ENCODE measurements at places on chromosomes 4 and X.

DNA sequence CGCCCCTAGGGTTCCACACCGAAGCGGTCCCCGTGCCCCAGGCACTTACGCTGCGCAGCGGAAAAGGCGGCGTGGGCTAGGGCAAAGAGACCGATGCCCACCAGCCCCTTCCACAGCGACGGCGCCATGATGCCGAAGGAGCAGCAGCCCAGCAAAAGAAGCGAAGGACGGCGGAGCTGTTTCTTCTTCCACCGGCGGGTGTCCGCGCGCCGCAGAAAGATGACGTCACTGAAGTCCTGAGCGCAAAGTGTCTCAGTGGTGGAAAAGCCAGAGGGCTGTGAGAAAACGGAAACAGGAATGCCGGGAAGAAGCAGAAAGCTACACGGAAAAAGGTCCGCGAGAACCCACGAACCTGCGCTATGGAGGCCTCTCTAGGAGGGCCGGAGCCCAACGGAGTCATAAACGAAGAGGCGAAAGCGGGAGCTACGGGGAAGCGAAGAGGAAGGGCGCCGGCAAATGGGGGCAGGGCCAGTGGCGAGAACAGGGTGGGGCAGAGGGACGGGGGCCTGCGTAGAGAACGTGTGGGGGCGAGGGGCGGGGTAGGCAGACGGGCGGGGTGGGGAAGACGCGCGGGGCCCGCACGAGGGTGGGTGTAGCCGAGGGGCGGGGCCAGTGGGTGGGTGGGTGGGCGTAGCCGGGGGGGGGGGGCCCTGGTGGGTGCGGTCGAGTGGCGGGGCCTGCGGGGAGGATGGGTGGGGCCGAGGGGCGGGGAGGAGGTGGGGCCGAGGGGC is at the start of gene MMGT1:
TSS of gene MMGT1 (minus strand) at position 441 of the 731 bp plus-strand sequence. CDS start at position 128, 313 bp downstream.
- DNase-seq, result peak; percentile 79

- DNase-seq, result peak; percentile 37
Observed at GRCh38 chrX:11787564-11787963, 29.5 kb downstream of the MSL3 start.

DNA sequence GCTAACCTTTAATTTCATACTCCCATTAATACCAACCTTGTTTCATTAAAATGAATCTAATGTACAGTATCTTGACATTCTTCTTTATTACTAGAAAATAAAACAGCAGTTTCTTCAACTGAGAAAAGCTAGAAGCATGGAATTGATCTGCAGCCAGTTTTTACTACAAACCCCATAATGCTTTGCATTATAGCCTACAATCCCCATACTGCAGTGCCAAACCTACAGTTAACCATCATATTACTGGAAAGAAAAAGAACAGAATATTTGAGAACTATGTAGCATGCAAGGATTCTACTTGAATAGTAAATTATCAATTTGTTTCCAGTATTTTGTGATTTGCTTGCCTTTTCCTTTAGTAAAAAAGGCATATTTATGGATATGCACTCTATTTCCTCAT is 3.2 kb upstream of the IL1RAPL1 start:
- DNase-seq, result no peak

DNA sequence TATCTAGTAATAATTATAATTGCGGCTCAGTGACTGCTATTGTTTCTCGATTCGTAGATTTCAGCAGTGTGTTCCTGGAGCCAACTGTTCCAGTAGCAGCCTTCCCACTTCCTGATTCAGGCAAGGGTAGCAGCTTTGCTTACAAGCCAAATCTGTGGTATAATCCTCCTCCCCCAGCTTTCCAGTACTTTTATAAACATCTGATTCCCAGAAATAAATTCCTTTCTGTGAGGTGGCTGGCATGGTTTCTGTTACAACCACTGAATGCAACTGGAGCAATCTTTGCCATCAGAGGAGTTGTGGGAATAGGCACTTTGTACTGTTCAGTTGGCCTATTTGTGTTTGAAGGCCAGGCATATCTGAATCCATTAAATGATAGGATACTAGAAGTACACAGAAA is 80.0 kb downstream of the GLRA3 start:
- DNase-seq, result no peak

GRCh38 chrX:8743126-8743732 is 11.3 kb upstream of the ANOS1 start:
- peak; percentile 17 for DNase-seq

DNA sequence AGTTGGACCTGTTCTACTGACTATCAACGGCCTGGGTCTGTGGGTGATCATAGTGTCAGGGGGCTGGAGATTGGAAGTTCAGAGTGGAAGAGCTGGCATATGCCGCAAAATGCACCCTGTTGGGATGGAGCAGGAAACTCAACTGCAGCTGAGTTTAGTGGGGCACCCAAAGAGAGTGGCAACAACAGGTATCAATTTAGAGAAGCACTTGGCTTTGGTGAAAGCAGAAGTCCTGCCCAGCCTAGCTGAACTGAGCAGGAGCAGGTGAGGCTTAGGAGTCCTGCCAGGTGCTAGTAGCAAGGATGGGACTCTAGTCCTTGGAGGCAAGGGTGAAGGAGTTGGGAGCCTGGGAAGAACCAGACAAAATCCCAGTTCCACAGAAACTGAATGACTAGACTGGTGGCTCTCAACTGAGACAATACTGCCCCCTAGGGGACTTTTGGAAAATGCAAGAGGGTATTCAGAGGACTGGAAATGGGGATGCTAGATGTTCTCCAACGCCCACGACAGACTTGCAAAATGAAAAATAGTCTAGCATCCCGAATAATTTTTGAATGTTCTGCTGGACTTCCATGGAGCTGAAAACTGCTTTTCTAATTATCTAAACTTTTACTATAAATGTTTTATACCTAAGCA is 49.4 kb downstream of the RTL9 start:
- peak; percentile 6 for DNase-seq

GRCh38 chr4:114180481-114180880 is 201.0 kb upstream of the ARSJ start:
- DNase-seq, result no peak

- DNase-seq, result peak; percentile 32
Observed at GRCh38 chrX:71107762-71108360, 1.3 kb upstream of the CXorf65 start.

GRCh38 chrX:40090050-40090804 is 7.5 kb downstream of the BCOR start:
- DNase-seq, result no peak

- no peak for DNase-seq
Observed at GRCh38 chr4:19256823-19257222, 994.9 kb upstream of the SLIT2 start.
